ENCODE measurements at places on chromosomes 11 and 22.
A peak's percentile ranks its signal among the peaks of the same experiment; 100 is the strongest.

DNA sequence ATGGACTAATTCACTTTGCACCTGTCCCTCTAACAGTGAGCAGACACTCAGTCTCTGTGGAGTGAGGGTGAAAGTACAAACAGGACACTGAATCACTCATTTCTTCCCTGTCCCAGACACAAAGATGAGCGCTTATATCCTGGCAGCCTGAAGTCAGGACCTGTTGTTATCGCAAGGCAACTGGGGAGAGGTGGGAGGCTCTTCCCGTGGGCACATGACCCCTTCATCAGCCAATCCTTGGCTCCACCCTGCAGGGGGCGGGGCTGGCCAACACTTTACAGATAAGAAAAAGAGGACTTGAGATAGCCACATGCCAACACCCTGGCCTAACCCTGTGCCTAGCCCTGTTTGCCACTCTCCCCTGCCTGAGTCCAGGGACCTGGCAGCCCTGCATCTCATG, 29.5 kb upstream of the TESMIN start:
- no peak for DNase-seq

DNA sequence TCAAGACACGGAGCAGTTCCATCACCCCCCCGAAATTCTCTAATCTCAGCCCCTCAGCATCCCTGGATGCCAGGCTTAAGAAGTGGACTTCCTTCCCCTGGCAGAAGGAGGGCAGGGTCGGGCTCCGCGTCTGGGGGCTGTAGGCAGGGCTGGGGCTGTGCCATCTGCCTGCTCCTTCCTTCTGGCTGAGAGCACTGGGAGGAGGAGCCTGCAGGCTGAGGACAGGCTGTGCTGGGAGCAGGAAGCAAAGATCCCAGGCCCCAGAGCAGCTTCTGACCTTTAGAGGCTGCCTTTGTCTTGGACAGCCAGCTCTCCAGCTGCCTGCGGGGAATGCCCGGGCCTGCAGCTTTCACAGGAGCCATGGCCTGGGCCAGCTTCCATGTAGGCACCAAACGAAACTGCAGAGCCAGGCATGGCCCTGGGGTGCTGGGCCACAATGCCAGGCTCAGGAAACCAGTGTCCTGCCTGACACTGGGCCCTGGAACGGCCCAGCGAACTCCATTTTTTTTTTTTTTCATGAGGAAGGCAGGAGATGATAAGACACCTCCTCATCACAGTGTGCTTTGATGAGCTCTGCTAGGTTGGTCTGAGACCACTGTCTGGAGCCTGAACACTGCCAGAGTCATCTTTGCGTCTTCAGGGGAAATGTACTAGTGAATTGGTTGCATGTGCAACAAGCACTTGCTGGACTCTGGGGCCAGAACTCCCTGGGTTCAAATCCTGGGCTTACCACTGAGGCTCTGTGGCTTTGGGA, 67.9 kb downstream of the MCM5 start:
- no peak for DNase-seq

DNA sequence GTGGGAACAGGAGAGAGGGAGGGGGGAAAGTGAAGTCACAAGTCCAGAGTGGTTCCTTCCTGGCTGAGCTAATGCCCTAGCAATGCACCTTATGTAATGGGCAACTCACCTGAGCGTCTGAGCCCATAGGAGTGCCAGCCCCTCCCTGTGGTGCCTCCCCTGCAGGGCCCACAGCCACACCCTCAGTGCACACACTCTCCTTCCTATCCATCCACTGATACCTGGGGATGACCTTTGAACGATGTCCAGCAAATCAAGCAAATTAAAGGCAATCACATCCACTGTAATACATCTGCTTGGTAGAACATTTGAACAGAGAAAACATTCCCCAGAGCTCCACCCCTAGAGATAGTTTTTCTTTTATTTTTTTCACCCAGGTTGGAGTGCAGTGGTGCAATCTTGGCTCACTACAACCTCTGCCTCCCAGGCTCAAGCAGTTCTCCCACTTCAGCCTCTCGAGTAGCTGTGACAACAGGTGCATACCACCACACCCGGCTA, 19.6 kb upstream of the MICAL2 start:
- DNase-seq = no peak

DNA sequence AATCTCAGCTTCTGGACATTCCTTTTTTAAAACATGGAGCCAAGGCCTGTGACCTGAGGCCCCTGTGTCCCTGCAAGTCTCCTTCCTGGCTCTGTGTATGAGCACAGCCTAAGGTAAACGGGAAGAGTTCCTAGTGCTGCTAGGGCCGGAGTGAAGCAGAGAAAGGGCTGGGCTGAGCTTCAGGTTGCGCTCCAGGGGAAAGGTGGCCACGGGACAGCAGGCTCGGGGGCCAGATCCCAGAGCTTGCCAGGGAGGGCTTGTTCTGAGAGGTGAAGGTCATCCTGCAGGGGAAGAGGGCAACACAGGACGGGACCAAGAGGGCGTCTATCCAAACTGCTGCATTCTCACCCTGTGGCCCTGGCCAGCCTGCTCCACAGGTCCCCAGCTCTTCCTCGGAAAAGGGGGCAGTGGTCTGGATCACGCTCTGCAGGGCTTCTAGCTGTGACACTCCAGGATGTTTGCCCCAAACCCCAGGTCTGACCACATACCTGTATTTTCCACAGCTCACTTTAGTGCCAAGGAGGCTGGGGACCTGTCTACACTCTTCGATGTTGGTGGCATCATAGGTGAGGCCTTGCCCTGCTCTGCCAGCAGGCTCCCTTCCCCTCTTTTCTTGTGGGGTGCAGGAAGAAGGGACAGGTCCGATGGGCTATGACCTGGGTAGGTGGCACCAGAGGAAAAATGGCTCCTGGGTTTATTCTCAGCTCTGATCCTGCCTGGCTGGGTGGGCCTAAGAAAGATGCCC, 20.4 kb downstream of the SLC37A2 start:
- no peak for DNase-seq

- peak; percentile 52 for DNase-seq
These were observed 630 bp downstream of the PIK3IP1 start for GRCh38 chr22:31291481-31292235.

- no peak for DNase-seq
These were observed 23.9 kb downstream of the LRFN4 start for GRCh38 chr11:66880496-66881450.

GRCh38 chr11:121418625-121419114, 33.4 kb upstream of the SORL1 start:
- peak; percentile 46 for DNase-seq

- no peak for DNase-seq
These were observed 93.7 kb upstream of the LDLRAD3 start for GRCh38 chr11:35850191-35850590.

DNA sequence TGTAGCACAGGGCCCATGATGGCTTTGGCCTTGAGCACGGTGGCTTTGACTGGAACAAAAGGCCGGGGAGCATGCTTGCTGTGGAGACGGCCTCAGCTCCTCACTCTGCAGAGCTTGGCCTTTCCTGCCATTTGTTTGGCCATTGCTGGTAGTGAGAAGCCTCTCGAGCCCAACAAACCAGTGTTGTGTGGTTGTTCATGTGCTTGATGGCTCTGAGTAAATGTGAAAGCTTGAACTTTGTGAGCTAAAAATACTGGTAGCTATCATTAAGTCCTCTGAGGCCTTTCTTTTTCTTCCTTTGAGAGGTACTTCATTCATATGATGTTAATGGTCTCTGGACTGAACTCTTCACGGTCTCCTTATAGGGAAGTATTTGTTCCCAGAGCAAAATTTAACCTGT, 39.6 kb downstream of the NAT10 start:
- no peak for DNase-seq

DNA sequence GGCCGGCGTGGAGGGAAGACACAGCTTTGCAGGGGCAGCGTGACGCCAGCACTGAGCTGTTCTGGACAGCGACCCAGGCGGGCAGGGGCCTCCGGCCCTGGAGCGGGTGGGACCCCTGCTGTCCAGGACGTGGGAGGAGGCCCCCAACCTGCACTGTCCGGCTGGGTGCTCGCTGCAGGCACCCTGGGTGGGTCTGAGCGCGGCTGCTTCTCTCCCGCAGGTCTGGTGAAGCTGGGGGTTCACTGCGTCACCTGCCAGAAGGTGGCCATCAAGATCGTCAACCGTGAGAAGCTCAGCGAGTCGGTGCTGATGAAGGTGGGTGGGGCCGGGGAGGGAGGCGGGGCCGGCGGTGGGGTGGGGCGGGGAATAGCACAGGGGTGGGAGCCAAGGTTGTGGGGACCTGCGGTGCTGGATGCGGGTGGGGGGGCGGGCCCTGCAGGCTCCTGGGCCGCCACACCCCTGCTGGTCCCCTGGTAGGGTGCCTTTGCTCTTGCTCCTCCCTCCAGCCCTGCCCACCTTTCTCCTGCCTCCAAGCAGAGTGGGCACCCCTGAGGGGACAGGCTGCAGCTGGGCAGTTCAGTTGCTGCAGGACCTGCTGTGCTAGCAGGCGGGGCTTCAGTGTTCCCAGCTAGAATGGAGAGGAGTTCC, 46.2 kb downstream of the BRSK2 start:
- DNase-seq = no peak

DNA sequence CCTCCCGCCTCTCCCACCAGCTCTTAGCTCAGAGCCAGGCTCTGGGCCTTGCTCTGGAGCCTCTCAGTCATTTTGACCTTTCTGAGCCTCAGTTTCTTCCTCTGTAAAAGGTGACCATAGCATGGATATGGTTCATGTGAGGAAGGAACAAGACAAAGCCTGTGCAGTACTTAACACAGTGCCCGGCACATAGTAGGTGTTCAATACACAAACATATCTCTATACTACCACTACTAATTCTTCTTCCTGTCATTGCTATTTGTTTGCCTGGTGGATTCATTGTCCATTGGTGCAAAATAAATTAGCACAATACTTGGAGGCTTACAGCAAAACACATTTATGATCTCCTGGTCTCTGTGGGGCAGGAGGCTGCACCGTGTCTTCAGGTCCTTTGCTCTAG, 21.6 kb upstream of the MPPED1 start:
- DNase-seq = no peak

- peak; percentile 56 for DNase-seq
These were observed 108.2 kb upstream of the CD44 start for GRCh38 chr11:35030716-35031213.

DNA sequence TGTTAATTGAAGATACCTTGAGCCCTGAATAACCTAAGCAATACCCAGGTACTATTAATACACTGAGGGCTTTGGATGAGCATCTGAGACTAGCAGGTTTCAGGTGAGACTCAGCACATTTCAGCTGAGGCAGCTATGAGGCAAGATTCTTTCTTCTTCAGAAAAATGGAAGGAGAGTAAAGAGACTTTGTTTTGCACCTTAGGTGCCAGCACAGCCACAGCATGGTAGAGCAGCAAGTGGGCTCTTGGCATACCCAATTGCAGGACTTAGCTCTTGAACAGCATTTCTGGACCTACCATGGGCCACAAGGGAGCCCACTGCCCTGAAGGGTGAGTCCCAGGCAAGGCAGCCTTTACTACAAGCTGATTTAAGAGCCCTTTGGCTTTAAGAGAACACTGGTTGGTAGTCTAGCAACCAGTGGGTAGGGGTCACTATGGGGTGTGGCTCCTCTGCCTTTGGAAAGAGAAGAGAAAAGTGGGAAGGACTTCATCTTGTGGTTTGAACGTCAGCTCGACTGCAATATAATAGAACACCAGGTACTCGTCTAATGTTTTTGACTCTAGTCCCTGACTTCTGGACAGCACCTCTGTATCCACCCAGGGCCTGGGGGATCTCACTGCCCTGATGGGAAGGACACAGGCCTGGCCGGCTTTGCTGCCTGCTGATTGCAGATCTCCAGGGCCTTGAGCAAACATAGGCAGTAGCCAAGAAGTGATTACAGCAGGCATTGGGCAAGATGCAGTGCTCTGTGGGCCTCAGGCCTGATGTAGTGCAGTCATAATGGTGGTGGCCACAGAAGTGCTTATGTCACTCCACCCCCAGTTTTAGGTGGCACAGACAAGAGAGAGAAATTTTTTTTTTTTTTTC, 73.3 kb downstream of the GLYATL1 start:
- no peak for DNase-seq

- no peak for DNase-seq
These were observed 33.8 kb downstream of the CASP4 start for GRCh38 chr11:104934594-104934993.

GRCh38 chr22:50446708-50447575, 27.9 kb downstream of the SBF1 start:
- no peak for DNase-seq

GRCh38 chr22:20407829-20408228, 13.9 kb downstream of the ZNF74 start:
- DNase-seq = no peak

- DNase-seq = no peak
These were observed 2.8 kb upstream of the FADD start for GRCh38 chr11:70200212-70200844.

DNA sequence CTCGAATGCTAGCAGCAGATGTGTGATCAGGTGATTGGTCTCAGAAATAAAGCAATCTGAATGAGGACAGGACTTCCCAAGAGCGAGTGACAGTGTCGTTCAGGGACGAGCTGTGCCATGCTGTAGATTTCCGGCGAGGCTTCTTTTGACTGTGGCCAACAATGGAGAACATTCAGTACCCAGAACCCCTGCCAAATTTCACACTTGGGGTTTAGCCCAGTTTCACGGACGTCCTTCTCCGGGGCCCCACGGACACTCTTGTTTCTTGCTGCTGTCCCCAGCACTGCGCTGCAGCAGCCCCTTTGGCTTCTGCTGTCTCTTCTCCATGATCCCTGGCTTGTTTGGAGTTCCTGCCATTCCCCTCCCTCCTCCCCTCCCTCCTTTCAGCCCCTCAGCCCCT, 115.1 kb upstream of the GRAMD1B start:
- DNase-seq = no peak

GRCh38 chr22:32874385-32874784, 72.9 kb downstream of the TIMP3 start:
- DNase-seq = no peak

DNA sequence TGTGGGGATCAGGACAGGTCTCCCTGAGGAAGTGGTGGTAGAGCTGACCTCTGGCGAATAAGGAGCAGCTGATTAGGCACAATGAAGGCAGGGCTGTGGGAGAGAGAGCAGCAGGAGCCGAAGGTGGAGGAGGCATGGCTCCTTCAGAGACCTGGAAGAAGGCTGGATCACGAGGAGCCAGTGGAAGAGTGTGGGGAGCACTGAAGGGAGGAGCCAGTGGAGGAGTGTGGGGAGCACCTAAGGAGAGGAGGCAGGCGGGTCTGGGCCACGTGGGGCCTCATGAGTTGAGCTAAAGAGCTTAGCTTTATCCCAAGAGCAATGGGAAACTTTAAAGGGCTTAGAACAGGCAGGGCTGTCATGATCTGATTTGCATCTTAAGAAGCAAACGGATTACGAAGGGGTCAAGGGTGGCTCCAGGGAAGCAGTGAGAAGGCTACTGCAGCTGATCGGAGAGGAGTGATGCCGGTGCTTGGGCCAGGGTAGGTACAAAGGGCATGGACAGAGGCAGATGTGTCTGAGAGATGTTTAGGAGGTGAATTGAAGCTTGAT, 44.9 kb upstream of the EIF3D start:
- DNase-seq = no peak

DNA sequence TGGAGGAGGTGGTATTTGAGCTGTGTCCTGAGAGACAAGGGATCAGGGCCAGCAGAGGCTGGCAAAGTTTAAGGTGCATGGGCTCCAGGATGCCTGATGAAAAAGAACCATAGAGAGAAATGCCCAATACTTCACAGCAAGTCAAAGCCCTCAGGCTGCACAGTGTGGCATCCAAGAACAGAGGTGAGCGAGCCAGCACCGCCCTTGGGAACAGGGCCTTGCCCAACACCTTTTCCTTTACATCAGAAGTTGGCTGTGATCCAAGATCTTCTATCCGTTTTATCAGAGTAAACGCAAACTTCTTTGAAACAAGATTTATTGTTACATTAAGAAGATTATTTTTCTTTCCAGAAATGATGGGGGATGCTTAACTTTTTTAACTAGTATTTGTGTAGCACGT, 1.4 kb downstream of the B3GNT6 start:
- DNase-seq = no peak

GRCh38 chr11:64768300-64768694, 8.5 kb upstream of the PYGM start:
- no peak for DNase-seq

GRCh38 chr11:102361086-102362031, 14.3 kb downstream of the BIRC2 start:
- no peak for DNase-seq
